Nucleus accumbens (tissue), 56 donors: ENCODE measurements at places on chromosomes 12 and 14.

- DNase-seq, result no peak
Measured at GRCh38 chr12:118102609-118103008, 1.2 kb downstream of the VSIG10 start.

GRCh38 chr14:63423381-63423780 is 104.6 kb upstream of the GPHB5 start:
- DNase-seq, result no peak

DNA sequence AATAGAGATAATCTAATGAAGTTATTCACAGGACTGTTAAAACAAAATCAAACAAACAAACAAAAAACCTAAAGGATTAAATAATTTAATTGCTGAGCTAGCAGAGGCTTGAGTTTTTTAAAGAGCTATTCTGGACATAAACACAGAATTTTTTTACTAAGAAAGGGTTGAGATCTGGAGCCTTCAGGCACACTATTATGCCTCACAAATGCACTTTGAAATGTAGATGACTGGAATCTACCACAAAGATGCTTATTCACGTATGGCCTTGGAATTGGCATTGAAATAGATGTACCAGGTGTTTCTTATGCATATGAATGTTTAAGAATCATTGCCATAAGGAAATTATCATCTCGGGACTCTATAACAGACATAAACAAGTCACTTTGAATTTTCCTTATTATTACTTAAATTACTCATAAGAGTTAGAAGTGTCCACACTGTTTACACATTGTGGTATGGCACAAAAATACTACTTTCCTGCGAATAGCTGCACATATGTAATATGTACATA is 21.6 kb downstream of the PUS7L start:
- DNase-seq, result no peak

- DNase-seq, result no peak
Measured at GRCh38 chr12:117854339-117855012, 114.3 kb downstream of the KSR2 start.

DNA sequence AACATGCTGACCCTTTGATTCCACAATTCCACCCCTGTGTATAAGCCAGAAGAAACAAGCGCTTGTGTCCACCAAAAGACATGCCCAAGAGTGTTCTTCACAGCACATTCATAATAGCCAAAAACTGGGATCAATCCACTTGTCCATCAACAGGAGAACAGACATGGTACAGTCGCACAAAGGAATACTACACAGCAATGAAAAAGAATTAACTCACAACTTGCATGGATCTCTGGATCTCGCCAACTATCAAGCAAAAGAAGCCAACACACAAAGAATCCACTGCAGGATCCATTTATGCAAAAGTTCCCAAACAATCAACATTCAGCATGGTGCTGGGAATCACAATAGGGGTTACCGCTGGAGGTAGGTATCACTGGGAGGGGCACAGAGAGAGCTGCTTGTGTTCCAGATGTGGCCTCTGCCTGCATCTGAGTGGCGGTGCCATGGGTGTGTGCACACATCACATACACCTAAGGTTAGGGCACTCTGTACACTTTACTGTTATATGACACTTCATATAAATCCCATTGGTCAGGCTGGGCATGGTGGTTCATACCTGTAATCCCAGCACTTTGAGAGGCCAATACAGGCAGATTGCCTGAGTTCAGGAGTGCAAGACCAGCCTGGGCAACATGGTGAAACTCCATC is 30.9 kb downstream of the CLMN start:
- no peak for DNase-seq

DNA sequence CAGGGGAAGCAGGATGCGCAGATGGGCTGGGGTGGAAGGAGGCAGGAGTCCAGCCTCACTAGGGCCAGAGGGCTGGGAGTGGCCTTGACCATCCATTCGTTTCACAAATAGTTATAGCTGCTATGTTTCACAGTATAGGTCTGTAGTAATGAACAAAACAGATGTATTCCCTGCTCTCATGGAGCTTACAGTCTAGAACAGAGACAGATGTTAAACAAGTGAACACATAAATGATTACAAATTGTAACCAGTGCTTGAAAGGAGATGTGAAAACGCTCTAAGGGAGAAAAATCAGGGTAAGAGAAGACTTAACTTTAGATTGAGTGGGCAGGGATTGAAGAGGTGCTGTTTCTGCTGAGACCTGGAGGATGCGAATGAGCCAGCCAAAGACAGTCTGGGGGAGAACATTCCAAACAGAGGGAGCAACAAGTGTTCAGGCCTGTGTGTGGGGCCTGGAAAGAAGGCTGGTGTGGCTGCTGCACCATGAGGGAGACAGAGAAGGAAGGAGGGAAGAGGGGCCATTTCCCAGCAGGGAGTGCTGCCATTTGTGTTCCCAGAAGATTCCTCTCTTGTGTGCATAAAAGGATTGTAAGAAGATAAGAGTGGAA is 14.6 kb downstream of the CFAP251 start:
- DNase-seq, result no peak

DNA sequence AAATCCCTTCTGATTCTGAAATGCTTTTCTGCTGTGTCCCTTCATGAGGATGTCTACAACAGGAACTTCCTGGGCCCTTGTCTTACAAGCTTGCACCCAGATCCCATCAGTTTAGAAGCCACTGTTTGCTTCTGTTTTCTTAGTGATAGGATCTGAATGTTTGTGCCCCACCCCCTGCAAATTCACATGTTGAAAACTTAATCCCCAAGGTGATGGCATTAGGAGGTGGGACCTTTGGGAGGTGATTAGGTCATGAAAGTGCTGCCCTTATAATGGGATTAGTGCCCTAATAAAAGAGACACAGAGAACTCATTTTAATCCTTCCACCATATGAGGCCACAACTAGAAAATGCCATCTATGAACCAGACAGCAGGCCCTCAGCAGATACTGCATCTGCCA is 36.0 kb upstream of the GNPNAT1 start:
- no peak for DNase-seq

DNA sequence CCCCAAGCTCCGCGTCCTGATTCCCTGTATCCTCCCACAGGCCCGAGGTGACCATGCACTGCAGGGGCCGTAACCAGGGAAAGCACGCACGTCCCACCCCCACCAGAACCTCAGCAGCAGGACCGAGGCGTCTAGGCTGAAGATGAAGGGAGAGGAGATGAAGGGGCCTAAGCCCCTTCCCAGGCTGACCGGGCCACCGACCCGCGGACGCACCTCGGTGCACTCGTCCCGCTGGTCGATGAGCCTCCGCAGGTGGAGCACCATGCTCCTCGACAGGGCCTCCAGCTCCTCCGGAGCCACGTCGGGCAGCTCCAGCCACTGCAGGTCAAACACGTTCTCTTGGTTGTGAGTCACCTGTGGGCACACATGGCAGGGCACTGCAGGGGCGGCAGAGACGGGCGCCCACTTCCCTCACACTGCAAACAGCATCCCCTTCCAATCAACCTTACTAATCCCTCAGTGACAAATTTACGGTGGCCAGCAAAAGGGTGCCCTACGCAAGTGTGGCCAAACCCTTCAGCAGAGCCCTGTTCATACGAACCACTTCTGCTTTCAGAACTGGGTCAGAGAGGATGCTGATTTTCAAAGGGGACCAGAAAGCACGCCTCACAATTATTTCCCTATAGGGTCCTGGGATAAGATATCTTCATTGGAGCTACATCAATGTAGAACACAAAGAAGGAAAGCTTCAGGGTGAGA is 77.8 kb downstream of the CCDC88C start:
- DNase-seq, result no peak

- no peak for DNase-seq
Measured at GRCh38 chr14:102885737-102886447, 36.6 kb upstream of the AMN start.

DNA sequence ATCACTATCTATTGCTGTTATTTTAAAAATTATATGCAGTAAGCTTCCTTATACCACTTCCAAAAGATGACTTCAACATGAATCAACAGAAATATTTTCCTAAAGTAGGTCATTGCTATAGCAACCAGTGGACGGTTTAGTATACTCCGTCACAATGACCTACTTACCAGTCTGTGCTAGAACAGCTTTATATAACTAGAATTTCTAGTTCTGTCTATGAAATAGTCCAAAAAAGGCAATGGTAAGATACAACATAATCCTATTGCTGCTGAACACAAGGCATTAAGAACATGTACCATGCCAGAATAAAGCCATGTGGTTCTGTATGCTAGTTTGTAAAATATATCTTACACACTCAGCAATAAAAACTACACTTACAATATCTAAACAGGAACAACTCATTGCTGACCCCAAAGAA is 40.7 kb upstream of the MTERF2 start:
- DNase-seq, result no peak

DNA sequence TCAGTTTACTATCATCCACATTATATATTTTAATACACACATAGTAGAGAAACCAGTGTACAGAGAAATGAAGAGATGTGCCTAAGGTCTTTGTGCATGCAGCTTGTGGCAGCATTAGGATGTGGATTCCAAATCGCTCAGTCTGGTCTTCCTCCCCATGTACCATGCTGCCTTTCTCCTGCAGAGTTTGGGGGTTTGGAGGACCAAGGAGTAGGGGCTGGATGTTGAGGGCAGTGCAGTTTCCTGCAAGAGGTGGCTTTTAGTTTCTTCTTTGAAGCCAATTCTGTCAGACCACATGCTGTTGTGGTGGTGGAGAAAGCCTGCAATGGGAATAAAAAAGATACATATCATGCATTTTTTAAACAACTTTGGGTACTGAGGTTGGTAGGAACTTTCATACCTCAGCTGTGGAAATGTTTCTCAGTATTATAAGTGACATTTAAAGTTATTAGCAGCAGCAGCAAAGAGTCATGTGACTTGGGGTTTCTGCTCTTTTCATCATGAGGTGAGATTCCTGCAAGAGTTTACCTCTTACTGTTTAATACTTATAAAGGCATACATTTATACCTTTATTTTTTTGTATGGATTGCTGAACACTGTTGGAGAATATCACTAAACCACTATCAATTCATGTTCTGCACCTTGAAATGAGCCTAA is 34.4 kb downstream of the TESPA1 start:
- DNase-seq, result no peak

DNA sequence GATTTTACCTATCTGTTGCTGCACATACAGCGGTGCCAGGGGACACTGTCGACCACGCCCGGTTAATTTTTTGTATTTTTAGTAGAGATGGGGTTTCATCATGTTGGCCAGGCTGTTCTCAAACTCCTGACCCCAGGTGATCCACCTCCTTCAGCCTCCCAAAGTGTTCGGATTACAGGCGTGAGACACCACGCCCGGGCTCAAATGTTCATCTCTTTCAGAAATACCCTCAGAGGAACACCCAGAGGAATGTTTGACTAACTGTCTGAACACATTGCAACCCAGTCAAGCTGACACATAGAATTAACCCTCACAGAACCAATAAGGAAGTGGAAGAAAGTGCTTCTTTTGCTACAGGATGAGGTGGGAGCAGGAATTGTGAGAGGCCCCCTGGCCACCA is 15.0 kb upstream of the ETFBKMT start:
- DNase-seq, result no peak

DNA sequence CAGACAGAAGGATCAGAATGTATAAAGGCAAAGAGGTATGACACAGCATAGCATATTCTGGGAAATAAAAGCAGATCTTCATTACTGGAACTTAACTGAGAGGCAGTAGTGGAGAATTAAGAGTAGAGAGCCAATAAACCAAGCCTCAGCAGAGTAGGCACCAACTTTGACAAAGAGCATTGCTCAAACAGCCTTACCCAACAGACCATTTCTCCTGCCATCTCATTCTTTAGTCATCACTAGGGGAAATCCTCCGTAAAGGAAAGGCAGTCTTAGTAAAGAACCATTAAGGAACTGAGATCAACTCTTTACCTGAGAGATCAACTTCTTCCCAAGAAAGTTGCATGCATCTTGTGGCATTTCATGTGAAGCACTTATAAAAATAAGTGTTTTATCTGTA is 36.6 kb downstream of the SENP1 start:
- no peak for DNase-seq

DNA sequence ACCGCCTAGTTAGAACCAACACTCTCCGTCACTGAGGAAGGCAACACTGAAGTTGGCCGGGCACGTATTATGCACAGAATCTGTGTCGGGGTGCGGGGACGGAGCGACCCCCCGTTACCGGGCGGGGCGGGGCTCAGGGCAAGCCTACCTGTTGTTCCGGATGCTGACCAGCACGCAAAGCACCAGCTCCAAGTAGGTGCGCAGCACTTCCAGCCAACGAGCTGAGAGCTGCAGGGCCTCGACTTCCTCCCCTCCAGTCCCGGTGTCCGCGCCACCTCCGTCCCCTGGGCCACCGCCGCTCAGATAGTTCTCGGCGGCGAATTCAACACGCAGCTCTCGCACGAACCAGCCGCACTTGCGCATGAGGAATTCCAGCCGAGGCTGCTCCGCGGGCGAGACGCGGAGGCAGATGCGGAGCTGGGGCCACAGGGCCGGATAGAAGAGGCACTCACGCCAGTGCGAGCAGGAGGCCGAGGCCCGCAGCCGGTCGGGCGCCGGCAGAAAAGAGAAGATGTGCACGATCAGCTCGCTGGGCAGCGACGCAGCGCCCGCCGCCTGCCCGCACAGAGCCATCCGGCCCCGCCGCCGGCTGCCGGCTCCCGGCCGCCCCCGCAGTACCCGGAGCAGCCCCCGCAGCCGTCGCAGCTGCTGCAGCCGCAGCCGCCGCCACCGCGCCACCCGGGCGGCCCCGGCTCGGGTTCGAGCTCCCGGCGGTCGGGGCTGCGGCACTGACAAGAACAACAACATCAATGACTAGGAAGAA is 636 bp downstream of the FBXO33 start:
- DNase-seq, result no peak

DNA sequence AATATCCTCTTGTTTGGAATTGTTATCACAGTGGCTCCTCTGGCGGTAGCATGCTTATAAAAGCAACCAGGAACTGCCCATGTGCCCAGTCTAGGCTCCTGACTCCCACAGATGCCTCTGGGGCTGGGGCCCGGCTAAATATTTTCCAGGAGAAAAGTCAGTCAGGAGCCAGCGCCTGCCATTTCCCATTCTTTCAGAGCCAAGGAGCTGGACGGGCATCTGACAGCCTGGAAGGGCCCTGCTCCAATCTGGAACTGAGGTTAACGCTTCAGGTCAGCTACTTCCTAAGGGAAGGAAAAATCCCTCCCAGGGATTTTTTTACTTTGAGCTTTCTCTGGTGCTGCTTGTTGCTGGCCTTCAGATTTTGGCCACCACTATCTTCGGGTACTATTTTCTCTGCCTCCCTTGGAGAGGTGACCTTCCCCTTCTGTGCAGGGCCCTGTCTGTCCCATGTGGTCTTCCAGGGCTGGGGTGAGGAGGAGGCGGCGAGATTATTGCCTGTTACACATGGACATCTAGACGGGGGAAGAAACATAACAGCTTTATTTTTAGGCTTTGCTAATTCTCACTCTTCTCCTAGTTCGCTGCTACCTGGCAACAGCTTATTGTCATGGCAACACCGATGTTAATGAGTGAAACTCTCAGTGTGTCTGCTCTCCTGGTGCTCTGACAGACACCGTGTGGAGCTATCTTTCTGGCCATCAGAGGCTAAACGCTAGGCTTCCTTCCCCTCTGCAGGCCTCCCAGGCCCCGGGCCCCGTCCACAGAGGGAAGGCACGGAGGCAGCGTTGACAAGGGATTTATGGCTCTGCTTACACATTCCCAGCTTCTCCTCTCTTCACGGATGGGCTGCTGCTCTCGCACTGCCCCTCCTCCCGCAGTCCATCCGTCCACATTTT is 160.4 kb downstream of the CACNA1C start:
- DNase-seq, result no peak
